ENCODE measurements at places on chromosomes 16 and 17.

GRCh38 chr16:48426244-48427141 lies 41.3 kb upstream of the SIAH1 start:
- no peak for DNase-seq

DNA sequence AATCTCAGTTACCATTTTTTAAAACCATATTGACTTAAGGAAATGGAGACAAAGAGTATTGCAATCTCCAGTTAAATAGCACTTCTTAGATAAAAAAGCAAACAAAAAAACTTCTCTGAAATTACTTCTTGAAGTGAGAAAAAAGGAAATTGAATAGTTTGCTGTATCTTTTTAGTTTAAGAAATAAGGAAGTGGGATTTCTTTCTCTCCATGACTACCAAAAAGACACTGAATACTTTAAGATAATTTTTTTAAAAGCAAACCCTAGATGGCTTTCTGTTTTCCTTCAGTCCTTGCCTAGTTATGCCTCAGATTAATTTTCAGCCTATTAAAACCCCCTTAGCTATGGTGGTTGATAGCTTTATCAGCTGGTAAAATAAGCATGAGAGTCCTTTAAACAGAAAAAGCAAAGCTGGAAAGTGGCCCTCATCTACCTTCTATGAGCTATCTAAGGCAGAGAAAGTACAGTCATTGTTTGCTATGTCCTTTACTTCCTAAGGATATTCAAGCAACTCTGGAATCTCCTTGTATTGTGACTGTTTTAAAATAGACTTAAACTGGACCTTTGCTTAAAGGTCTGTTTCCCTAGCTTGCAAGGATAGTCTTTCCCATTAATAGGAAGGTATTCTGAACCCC lies 28.6 kb downstream of the TPPP3 start:
- DNase-seq, result no peak

- no peak for DNase-seq
Measured at GRCh38 chr17:9020096-9020823, 1.1 kb upstream of the NTN1 start.

- no peak for DNase-seq
Measured at GRCh38 chr16:4086153-4086552, 30.1 kb downstream of the ADCY9 start.

GRCh38 chr17:39143552-39144093 lies 7.8 kb downstream of the PLXDC1 start:
- DNase-seq, result no peak

DNA sequence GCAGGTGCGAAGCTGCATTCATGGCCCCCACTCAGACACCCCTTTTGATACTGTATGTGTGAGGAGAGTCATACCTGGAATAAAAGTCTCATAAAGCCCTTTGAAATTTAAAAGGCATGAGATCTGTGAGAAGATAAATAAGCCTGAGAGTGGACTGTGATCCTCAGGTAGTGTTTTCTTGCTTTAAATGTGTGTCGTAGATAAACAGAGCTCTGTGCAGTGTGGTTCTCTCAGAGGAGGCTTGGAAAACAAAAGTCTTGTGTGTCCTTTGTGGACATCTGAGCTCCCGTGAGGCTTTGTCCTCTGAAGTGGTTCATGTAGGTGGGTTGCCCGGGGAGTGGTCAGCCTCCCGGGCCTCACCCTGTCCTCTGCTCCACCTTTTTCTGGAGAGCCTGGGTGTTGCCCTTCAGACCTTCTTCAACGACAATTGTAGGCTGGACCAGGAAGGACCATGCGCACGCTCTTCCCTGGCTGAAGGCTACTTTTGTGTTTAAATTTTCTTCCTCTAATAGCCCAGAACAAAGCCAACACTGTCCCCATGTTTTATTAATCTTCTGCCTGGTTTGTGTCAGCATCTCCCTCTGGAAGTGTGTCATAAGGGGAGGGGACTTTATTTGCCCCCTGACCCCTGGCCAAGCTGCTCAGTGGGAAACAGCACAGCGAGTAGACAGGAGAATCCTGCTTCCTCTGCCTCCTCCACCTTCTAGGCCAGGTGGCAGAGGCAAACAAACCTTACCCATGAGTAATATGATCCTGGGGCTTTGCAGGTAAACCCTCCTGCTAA lies 151.2 kb downstream of the MSI2 start:
- DNase-seq, result peak; percentile 80

DNA sequence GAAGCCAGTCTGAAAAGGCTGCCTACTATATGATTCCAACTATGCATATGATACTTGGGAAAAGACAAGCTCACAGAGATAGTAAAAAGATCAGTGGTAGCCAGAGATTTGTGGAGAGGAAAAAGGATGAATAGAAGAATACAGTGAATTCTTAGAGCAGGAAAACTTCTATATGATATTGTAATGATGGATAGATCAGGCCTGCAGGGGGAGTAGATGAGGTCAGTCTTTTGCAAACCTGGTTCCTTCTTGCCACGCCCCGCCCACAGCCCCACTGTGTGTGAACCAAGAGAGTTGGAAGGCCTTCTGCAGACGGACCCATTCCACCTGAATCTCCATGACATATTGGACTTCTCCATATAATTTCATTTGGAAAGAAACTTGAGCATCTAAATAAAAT lies 761 bp upstream of the CCL8 start:
- no peak for DNase-seq

DNA sequence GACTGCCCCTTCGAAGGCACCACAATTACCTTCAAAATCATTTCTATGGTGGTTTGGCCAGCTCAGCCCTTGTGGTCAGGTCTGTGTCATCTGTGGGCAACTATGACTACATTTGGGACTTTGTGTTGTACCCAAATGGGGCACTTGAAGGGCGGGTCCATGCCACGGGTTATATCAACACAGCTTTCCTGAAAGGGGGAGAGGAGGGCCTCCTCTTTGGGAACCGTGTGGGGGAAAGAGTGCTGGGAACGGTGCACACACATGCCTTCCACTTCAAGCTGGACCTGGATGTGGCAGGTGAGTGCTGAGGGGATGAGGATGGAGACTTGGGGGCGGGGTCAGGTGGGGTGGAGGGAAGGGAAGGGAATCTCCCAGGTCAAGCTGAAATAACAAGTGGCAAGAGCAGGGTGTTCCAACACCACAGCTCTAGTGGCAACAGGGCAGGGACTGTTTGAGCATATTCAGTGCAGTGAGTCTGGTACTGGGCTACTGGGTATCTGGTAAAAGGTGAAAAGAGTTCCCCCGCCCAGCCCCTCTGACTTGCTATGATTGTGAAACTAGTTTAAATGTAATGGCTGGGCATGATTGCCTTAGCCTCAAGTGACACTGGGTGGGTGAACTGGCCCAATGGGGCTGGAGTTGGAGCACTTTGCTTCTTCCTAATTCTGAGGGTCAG lies 1.7 kb downstream of the AOC2 start:
- DNase-seq, result no peak

- no peak for DNase-seq
Measured at GRCh38 chr17:41666237-41666641, 22.4 kb upstream of the EIF1 start.

DNA sequence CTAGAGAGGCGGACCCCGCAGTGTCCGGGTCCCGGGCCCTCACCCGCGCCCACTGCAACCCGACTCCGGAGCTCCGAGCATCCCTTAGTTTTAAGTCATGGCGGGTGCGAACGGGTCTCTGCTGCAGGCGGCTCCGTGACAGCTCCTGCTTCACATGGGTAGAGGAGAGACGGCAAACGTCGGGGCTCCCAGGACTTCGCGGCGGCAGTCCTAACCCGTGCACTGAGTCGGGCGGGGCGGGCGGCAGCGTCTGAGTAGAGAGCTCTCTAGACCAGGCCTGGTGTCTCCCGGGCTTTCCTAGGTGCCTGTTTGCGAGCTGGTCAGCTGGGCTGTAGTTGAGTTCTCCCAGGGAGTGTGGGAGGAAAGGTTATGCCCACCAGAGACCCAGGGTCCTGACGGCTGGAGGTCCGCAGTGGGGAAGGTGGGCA lies 345 bp downstream of the TSC2 start:
- DNase-seq, result no peak

DNA sequence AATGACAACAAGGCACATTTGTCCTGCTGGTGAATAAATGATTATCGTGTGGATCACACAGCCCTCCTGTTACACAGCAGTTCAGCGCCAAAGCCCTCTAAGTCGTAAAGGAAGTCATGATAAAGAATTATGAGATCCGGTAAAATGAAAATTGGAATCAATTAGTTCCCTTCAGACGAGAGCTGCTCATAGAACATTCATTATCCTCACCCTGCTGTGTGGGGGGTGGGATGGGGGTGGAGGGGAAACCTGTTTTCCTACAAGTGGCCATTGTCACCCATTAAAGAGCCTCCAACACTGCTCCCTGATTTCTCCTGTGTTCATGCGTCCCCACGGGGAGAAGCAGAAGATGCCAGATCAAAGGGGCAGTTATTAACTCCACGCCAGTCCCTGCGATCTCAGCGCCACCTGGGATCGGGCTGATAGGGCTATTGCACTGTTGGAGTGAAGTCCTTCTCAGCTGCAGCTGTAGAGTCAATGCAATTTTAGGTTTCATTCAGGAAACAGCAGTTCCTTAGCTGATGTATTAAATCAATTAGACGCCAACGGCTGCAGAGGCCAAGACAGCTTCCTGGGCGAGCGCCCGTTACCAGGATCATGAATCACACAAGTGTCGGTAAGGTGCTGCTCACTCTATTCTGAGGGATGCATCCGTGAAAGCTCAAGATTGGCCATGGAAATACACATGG lies 19.2 kb upstream of the CACNG4 start:
- no peak for DNase-seq

DNA sequence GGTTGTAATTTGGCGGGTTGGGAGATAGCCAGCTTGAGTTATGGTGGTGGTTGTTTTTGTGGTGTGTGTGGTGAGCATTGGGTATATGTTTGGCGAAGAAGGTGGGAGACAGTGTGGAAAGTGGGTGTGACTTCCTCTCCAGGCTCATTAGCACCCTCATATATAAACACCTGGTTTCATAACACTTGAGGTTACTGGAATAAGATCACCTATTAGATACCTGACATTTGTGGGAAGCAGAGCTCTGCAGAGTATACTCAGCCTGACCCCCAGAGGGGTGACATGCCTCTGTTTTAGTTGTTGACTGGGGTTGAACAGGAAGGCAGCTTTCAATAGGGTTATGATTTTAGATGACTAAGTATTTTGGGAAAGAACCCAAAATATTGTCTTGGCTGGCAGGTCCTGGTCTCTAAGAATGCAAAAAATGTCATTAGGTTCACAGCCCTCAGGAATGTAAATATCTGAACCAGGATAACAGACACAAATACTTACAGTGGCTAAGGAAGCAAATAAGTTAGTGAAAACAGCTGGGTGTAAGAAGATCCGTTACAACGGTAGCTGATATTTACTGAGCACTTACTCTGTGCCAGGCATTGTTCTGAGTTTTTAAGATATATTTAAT lies 18.3 kb upstream of the EFCAB13 start:
- no peak for DNase-seq

GRCh38 chr16:616733-617586 lies 13.8 kb upstream of the WFIKKN1 start:
- DNase-seq, result no peak

GRCh38 chr17:64492481-64493109 lies 4.3 kb downstream of the POLG2 start:
- no peak for DNase-seq

- DNase-seq, result no peak
Measured at GRCh38 chr17:52653014-52653413, 494.5 kb upstream of the CA10 start.

DNA sequence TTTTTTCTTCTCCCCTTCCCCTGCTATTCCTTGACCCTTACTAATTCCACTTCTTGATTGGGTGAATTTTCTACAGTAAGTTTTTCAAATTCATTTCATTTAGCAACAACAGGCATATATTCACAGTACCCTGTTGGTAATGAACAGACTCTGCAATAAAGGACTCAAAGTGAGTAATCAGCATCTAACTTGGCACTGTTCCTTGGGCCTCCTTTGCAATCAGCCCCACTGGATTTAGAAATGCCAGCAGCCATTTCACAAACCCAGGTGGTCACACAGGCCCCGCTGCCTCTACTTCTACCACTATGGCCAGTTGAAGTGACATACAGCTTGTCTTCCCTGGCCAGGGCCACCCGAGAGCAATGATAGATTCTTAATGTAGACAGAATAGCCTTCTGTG lies 113.8 kb downstream of the CYB561 start:
- no peak for DNase-seq

DNA sequence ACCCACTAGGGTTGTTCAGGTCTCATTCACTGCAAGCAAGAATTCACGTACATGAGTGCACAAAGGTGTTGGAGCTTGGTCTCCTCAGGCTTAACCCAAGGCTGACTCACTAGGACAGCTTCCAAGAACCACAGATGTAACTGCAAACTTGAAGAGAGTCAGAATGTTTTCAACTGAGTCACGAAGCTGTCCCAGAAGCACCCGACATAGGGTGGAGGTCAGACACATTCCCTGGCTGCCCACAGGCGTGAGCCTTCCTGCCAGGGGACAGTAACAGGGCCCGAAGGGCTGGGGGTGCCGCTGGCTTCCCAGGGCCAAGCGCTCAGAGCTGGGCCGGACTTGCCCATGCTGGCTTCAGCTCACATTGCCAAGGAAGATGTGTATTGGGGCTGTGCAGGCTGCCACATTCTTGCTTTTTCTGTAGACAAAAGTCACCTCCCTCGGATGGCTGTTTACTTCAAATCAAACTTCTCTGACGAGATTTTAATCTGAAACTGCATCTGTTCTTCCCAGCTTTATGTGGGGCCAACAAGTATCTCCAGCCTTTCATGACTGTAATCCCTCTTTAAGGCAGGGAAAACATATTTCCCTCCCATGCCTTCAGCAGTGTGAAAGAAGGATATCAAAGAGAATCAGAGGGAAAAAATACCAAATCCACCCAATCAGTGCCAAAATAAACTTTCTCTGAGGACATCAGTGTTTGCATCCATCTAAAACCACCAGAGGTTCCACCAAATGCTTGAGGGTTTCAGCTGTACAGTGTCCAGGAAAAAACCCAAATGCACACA lies 14.3 kb downstream of the CMTM3 start:
- no peak for DNase-seq

DNA sequence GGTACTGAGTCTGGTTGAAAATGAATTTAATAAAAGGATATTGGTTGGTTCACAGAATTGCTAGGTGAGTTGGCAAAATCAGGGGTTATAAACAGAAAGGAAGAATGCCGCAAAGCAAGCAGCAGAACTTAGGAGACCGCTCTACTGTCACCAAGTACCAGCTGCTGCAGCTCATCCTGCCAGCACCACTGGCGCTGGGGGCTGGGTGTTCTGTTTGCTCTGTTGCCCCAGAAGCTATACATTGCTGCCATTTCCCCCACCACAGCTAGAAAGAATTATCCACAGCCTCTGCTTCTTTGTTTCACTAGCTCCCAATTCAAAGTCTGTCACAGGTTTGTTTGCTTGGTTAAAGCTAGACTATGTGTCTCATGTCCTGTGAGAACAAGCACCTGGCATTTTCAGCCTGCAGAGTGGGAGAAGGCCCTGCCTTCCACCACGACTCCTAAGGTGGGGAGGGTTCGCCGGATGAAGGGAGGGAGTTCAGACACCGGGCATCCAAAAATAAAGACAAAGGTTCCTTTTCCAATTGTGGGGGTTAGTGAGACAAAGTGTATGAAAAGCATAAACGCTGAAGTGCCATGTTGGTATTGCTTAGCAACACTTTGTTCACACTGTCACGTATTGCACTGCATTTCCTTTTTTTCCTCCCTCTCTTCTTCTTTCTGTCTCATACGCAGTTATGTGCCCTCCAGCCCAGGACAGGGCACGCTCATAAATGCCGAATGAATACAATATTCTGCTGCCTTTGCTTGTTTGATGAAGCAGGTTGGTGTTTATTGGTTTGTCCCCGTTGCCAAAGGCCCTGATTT lies 9.6 kb upstream of the CPD start:
- DNase-seq, result no peak

All from NCI-H526 treated with DMSO at 0.1 percent for 48 hours (cell line).